ENCODE measurements at places on chromosomes 7 and 10. TPM values are rescaled to one million over a fixed set of nuclear protein-coding genes. Genes with fewer than 3 reads are reported as not detected.

The TMEM254 gene
- total RNA-seq: 21.3 TPM

The CPA2 gene
- 0.15 TPM for total RNA-seq

The PGAM2 gene
- not detected for total RNA-seq

The WDR86 gene
- 0.26 TPM for total RNA-seq

The FAM221A gene
- 0.34 TPM for total RNA-seq

The PRPS1L1 gene
- not detected for total RNA-seq

The ABCC2 gene
- total RNA-seq: 114 TPM

The ZPBP gene
- total RNA-seq: not detected

The RPS24 gene
- total RNA-seq: 3,147 TPM

The CDK14 gene
- 0.13 TPM for total RNA-seq

The OR2A5 gene
- total RNA-seq: not detected

The AKR1C2 gene
- total RNA-seq: 3,597 TPM

The SUGCT gene
- total RNA-seq: 1.5 TPM

The TAF6 gene
- total RNA-seq: 63.7 TPM

The NEUROD6 gene
- total RNA-seq: not detected

The UPK3BL1 gene
- 6.7 TPM for total RNA-seq

The GNG11 gene
- 32.2 TPM for total RNA-seq

The PIK3CG gene
- not detected for total RNA-seq

The WDR37 gene
- 8.7 TPM for total RNA-seq

The LBX1 gene
- not detected for total RNA-seq

The HTR5A gene
- total RNA-seq: not detected

The INHBA gene
- 0.21 TPM for total RNA-seq

The MACROH2A2 gene
- 24.6 TPM for total RNA-seq

The TRPV5 gene
- total RNA-seq: not detected

The ADK gene
- 32.1 TPM for total RNA-seq

The CYP3A4 gene
- 0.05 TPM for total RNA-seq

The RGR gene
- total RNA-seq: not detected

The TUBB8 gene
- 0.15 TPM for total RNA-seq

The OR2A1 gene
- total RNA-seq: not detected
